EH (cell line): ENCODE measurements at places on chromosomes 12 and 14.
A peak's percentile ranks its signal among the peaks of the same experiment; 100 is the strongest.

GRCh38 chr12:116677202-116677661, 60.6 kb downstream of the SPRING1 start:
- no peak for DNase-seq

DNA sequence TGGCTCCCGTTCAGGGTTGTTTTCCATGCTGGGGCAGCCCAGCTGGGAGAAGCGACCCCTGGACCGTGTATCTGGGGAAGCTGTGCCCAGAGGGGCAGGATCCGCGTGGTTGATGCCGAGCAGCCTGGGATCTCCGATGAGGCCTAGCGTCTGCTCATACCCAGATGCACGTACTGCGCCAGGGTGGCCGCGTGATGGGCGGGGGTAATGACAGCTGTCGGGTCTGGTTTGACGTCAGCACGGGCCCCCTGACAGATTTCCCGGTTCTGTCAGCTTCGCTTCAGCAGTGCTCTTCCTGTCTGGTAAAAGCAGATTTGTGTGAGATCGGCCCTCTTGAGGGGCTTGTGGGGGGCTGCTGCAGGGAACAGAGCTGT, 147.3 kb downstream of the TSPAN9 start:
- DNase-seq, result no peak

- no peak for DNase-seq
These were observed 79.8 kb downstream of the SLC15A4 start for GRCh38 chr12:128743916-128744315.

GRCh38 chr12:104360157-104360556, 56.6 kb downstream of the EID3 start:
- peak; percentile 67 for DNase-seq

- no peak for DNase-seq
These were observed 157.2 kb upstream of the TMPO start for GRCh38 chr12:98358144-98358543.

- DNase-seq, result no peak
These were observed 51.1 kb downstream of the SYNE3 start for GRCh38 chr14:95465358-95465757.

GRCh38 chr12:18502422-18502968, 235.3 kb downstream of the PLCZ1 start:
- DNase-seq, result no peak

- no peak for DNase-seq
These were observed 26.3 kb upstream of the CISTR start for GRCh38 chr12:53777936-53778644.

GRCh38 chr12:102169922-102170621, 27.6 kb downstream of the PMCH start:
- peak; percentile 49 for DNase-seq

- no peak for DNase-seq
These were observed 1.2 kb downstream of the GPR135 start for GRCh38 chr14:59463787-59464485.

DNA sequence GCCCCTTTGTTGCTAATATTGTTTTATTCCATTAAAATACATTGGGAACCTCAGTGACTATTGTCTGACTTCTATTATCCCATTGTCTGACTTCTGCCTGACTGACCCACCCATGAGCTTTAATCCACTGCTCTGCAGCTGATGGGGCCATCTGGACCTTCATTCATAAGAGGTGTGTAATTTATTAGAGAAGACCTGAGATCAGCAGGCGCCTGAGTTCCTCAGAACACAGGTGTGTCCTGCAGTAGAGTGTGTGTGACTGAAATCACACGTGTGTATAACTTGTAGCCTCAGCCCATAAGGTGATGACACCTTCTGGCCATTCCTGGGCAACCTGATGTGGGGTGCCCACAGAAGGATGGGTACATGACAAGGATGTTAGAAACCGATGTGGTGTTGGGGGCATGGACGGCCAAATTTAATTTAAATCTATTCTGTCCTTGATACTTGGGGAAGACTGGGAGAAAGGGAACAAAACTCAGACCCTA, 821.0 kb downstream of the TMEM121 start:
- DNase-seq, result no peak
